ENCODE measurements at places on chromosomes 6 and 20.

- no peak for DNase-seq
These were observed 28.9 kb downstream of the PREP start for GRCh38 chr6:105374010-105374420.

GRCh38 chr20:19552221-19553180, 205.6 kb upstream of the RIN2 start:
- no peak for DNase-seq

DNA sequence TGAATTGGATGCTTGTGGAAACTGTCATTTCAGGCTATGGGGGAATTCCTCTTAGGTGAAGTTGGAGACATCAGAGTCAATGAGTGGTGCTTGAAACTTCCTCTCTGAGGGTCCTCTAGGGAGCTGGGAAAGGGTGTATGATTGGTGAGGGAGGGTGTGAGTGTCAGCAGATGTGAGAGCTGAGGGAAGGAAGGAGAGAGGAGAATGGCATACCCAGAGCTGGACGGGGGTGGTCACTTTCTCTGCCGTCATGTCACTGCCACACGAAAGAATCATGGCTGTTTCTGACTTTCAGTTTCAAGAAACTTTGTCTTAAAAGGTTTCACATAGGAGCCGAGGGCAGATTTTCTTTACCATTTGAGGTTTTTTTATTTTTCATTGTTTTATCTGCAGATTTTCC, 50.3 kb downstream of the DEK start:
- DNase-seq = no peak

DNA sequence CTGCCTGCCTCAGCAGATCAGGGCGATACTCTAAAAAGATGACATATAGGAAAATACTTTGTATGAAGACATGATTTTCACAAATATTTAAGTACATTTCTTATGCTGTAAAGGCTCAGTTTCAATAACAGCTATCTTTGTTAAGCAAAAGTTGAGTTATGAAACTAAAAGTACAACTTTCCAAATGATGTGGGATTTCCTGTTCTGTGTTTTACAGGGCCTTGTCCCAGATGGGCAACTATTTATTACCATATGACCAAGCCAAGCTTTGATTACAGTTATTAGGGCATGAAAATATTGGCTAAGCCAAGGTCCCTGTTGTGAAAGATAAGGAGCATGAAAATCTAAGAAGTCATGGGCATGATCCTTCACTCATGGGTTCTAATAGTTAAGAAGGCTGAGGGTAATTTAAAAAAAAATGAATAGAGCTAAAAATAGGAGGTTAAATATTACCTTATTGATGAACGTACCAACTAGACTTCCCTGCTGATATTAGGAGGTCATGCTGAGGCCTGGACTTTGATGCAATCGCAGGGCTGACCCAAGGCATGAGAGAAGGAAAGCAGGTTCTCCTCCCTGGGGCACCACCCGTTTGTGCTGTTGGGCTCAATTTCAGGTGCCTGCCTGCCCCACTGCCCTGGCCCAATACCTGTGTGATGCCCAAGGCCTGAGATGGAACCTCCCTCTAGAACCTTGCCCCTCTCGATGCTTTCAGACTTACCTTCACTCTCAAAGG, 294.4 kb upstream of the PRDM1 start:
- no peak for DNase-seq

GRCh38 chr6:19682859-19683258, 154.3 kb upstream of the ID4 start:
- DNase-seq = no peak

DNA sequence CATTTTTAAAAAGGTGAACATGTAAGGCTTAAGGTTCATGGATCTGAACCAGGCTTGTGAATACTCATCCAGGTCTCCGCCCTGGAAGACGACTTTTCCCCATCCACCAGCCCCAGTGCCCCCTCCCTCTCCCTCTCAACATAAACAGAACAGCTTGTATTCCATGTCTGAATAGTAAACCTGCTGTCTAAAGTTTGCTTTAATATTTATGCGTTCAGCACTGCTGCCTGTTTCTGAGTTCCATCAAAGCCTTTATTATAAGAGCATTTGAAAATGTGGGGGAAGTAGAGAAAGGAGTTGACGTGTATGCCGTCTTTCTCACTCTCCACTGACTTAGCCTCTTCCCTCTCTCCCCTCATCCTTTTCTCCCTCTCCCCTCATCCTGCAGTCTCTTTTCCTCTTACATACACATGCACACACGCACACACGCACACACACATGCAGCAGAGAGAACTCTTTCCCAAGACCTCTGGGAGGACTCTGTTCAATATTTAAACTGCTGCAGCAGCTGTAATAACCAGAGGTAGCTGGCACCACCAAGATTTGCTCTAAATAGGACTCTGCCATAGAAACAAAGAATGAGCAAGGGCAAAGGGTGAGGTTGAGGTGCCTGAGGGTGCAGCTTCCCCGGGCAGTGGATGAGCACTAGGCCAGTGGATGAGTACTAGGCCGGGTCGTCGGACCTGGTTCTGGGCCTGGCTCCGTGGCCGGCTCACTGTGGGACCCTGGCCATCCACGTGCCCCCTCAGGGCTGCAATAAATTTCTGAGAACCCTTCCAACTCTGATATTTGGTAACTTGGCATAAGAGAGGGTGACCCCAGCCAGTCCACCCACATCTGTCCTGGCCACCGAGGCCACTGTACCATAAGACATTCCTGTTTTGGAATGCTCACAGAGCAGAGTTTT, 35.4 kb upstream of the VSTM2L start:
- DNase-seq = no peak
